ENCODE measurements at places on chromosomes 16 and 17.

- DNase-seq = no peak
These were observed 656 bp upstream of the FUS start for GRCh38 chr16:31179219-31179746.

- DNase-seq = no peak
These were observed 318.2 kb downstream of the NPIPA8 start for GRCh38 chr16:18018376-18018775.

- DNase-seq = no peak
These were observed 58.3 kb downstream of the VPS35L start for GRCh38 chr16:19613834-19614233.

DNA sequence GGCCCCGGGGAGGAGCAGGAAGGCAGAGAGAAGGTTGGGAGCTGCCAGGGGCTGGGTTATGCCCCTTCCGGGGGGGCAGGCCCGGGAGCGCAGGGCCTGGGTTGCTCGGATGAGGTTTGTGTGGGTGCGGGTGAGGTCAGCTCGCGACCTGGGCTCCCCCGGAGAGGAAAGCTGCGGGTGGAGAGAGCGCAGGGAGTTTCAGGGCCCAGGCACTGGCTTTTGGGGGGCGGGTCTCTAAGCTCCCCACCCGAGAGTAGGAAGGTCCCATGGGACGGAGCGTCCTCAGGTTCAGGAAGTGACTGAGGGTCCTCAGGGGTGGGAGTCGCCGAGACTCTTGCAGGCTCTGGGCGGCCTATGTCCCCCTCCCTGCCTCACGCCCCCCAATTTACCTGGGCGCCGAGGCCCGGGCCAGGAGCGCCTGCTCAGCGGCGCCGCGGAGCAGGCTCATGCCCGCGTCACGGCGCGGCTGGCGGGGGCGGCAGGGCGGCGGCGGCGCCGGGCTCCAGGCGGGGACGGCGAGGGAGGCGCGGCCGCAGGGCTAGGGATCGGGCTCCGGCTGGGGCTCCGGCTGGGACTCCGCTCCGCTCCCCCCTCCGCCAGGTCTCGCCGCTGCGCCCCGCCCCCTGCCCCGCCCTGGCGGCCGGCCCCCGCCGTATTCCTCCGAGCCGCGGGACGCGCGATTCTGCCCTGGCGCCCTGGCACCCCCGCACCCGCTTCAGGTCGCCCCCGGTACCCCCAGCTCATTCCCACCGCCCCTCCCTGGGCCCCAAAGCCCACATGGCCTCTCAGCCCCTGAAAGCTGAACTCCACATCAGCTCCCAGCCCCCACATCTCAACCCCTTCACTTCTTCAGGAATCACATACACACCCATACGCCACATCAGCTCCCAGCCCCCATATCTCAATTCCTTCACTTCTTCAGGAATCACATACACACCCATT, at the start of gene DOK4:
Gene DOK4, minus strand, starts transcription at position 578 of the 942 bp plus-strand sequence. CDS start 6,986 bp downstream, outside the sequence.
- peak; percentile 82 for DNase-seq

DNA sequence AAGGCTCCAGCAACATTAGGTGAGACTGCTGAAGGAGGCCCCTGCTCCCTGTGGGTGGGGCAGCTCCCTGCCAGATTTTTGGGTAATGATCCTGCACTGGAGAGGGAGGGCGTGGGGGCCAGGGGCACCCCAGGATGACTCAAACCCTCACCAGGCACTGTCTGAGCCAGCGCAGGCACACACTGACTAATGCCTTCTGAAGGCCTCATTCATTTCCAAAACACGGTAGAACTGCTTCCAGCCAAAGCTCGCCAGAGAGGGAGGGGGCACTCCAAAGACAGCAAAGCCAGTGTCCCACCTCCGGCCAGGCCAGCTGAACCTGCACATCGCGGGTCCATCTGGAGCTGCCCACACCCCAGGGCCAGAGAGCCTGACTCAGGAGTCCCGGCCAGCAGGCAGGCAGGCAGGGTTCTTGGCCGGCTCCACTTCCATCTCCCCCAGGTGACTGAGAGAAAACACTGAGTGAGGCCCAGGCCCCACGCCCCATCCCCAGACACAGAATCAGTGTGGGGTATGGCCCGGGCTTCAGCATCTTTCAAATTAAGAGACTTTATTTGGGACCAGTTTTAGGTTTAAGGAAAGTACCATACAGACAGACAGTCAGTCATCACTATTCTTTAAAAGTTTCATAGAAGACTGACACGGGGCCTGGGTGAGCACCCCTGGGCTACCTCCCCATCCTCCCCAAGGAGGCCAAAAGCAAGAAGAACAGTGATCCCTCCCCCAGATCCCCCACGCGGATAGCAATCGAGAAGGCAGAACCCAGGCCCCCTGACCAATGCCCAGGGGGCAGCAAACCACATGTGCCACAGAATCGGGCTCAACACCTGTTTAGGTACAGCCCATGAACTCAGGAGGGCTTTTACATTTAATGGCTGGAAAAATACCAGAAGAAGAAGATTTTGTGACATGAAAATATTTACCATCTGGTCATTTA, 2.3 kb downstream of the PIEZO1 start:
- DNase-seq = peak; percentile 88

DNA sequence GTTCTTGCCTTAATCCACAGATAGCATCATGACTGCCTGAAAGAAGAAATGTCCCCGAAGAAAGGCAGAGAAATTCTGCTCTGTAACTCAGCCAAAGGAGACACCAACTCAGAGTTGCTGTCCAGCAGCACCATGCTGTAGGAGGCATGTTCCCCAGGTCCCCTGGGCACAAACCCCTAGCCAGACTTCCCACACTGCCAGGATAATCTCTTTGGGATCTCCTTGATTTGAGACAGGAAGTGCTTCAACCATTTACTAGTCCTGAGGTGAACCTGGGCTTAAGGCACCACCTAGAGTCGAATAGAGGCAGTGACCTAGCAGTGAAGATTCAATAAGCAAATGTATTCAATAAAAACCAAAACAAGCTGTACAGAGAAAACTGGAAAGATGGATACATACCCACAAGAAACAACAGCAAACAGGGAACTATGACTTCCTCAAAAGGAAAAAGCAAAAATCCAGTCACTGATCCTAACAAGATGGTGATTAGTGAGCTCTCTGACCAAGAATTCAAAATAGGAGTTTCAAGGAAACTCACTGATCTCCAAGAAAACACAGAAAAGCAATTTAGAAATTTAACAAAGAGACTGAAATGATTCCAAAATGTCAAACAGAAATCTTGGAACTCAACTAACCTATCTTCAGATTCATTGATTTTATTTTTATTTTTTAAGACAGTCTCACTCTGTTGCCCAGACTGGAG, 5.7 kb downstream of the OR4D2 start:
- peak; percentile 45 for DNase-seq

DNA sequence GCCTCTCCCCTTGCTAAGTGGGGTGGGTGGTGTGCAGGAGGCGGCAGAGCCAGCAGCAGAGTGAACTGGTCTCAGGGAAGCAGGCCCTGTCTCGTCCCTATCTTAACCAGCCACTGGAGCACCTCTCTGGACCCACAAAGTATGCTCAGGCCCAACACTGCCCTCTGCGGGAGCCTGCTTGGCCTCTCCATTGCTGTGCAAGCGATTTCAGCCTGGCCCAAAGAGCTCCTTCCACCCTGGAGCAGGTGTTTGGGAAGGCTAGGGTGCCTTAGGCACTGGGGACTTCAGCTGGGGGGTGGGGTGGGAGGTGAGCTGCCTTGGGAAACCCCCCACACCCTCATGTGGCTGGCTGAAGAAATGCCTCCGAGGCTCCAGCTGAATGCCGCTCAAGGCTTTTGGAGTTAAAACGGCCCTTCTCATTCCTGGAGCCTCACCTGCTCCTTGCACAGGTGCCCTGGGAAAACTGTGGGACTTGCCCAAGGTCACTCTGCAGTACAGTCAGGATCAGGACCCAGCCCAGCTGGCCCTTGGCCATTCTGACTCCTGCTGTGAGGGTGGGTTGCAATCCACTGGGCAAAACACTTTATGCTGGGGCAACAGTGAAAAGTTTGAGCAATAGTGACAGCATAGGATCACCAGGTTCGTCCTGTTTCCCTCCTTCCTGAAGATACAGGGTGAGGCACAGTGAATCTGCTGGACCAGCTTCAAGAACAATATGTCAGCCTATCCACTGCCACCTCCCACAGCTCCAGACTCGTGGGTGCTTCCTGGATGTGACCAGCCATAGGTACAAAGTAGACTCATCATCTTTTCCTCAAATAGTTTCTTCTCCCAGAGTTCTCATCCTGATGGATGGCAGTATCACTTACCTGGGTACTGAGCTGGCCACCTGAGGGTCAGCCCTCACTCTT, 5.9 kb upstream of the UBE2O start:
- no peak for DNase-seq

DNA sequence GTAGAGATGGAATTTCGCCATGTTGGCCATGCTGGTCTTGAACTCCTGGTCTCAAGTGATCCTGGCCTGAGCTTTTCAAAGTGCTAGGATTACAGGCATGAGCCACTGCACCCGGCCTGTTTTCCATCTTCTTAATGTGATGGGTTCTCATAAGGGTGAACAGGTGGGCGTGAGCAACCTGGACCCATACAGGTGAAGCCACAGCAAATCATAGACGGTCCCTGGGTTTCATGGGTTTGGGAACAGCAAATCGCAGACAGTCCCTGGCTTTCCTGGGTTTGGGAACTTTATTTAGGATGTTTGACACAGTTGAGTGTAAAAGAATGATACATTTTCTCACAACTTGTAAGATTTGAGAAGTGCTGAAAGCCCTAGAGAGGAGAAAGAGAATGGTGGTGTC, 12.9 kb upstream of the MEIOB start:
- DNase-seq = no peak

DNA sequence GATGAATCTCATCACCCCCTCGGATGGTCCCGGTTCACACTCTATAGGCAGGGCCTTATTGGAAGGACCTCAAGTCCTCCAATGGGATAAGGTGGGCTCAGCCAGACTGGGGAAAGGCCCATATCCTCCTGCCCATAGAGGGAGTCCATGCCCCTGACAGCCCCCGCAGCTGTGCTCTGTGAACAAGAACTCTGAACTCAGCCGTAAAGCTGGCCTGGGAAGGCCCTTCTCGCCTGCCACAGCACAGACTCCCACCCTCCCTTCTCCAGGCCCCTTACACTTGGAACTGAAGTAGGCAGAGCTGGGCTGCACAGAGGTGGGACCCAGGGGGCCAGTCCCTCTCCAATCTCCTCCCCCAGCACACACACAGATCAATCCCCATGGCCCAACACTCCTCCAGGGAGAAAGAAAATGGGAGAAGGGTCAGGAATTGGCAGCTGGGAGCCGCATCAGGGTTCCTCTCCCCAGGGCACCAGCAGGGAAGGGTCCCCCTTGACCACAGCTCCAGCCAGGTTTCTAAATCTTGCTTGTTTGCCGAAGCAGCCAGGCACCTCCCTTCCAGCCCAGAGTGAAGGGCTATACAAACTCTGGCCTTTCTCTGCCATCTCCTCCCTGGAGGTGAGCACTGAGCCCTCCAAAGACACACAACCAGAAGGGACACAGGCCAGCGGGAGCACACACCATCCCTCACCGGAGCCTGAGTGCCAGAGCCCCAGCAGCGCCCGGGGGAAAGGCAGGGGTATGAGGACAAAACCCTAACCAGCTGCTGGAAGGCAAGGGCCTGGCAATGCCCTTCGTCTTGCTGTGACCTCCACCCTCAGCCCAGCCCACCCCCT, 454.1 kb downstream of the SOX9 start:
- DNase-seq = no peak

Data from stimulated activated CD4-positive, alpha-beta T cell treated with anti-CD3 and anti-CD28 coated beads, Interleukin-4, amount 100 ng/mL, for 24 hours (primary cell).